Activated naive CD4-positive, alpha-beta T cell (primary cell): ENCODE measurements at places on chromosomes 7 and 10.

GRCh38 chr10:15211464-15211979 lies 43.0 kb upstream of the NMT2 start:
- DNase-seq, result no peak

- DNase-seq, result no peak
Observed at GRCh38 chr7:134727711-134728110, 51.7 kb upstream of the CALD1 start.

GRCh38 chr7:131688738-131689661 lies 132.6 kb upstream of the PODXL start:
- DNase-seq, result peak; percentile 37

DNA sequence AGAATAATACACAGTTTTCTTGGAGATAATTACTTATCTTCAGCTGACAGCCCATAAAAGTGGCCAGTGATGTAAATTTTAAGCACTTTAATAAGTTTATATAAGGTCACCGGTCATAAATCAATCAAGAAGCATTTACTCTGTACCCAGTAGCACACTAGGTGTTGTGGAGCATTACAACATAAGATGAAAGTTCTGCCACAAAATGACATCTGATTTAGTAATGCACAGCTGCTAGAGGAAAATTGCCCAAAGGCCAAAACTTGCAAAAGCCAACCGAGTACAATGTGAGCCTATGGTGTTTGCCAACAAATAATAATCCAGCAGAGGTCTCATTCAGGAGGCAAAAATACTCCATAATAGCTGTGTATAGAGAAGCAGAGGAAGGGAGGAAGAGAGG lies 63.6 kb downstream of the GPR37 start:
- no peak for DNase-seq

DNA sequence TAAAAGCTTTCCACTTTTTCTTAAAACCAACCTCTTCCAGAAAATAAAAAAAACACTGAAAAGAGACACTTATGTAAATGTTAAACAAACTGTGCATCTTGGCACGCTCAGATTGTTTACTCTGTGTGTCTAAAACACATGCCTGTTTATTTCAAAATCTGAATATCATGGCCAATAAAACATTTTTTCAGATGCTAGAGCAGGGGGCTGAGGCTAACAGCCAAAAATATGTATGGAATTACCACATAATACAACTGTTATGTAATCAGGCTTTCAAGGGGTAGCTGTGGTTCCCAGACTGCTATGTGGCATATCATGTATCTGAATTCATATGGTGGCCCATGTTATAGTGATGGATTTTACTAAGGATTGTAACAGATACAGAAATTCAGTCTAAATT lies 130.4 kb downstream of the HIBADH start:
- DNase-seq, result no peak

GRCh38 chr7:102412548-102412947 lies 16.4 kb downstream of the PRKRIP1 start:
- no peak for DNase-seq

- no peak for DNase-seq
Observed at GRCh38 chr10:34522546-34522945, 292.6 kb downstream of the PARD3 start.

GRCh38 chr7:91082852-91083495 lies 181.3 kb upstream of the FZD1 start:
- DNase-seq, result no peak

DNA sequence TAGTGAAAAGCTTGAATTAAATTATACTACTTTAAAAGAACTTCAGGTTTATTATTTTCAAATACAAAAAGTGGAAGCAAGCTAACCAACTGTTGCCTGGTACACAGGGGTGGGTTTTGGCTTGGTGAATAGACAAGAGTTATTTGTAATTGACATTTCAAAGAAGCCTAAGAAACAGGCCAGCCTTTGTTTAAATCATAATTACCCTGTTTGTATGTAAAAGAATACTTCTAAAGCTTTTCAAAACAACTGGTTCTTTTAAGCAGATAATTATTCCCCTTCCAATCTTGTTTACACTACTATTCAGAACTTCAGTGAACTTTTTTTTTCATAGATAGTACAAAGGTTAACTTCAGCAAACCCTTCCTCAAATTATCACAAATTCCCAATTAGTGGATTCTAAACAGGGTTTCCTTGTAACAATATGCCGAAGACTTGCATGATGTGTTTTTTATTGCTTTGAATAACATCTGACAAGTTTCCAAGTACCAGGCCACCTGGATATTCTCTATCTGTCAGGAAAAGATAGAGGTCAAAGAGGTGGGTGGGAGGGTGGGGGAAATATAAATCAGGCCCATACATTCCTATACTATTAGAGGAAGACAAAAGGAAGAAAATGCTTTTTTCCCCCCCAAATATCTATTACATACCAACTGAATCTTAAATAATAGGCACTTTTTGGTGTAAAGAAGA lies 20.4 kb downstream of the SSMEM1 start:
- DNase-seq, result no peak

DNA sequence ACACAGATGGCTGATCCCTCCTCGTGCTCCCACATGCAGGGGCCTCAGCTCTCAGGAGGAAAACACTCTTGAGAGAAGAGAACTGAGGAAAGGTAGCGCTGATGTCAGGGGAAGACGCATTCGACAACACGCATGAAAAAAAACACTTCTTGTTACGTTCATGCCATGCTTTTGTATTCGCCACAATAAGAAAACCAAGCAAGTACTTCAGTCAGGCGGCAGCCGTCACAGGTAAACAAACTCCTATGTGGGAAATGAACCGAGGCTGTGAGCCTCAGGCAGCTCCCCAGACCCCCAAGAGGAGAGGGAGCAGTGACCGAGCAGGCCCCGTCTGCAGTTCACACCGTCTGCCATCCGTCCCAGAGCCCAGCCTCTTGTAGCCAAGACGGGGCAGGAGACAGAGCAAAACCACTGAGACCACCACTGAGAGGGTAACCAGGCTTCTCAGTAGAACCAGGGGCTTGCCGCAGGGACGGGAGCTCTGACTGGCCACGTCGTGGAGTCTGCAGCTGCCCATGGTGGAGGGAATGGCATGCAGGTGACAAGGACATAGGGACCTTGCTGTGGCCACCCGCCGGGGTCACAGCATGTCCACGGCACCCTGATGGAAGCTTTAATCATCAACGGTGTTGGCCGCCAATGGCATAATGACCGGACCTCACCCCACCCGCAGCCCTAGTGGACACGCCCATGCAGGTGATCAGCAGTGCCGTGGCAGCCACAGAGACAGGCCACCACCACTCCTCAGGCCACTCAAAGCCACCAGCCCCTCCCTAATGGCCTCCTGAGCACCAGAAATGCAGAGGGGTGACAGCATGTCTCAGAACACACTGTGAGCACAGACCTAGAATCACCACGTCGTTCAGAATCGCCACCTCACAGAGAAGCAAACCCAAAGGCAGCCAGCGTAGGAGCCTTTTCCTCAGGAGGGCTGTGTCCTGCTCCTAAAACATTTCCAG lies 304.3 kb downstream of the PTPRN2 start:
- no peak for DNase-seq

- DNase-seq, result no peak
Observed at GRCh38 chr7:131040467-131040932, 287.2 kb upstream of the MKLN1 start.

GRCh38 chr7:82528577-82529310 lies 85.2 kb upstream of the CACNA2D1 start:
- DNase-seq, result no peak

- DNase-seq, result no peak
Observed at GRCh38 chr10:58555170-58555929, 42.7 kb downstream of the BICC1 start.

GRCh38 chr7:41190581-41190980 lies 512.3 kb downstream of the INHBA start:
- no peak for DNase-seq

DNA sequence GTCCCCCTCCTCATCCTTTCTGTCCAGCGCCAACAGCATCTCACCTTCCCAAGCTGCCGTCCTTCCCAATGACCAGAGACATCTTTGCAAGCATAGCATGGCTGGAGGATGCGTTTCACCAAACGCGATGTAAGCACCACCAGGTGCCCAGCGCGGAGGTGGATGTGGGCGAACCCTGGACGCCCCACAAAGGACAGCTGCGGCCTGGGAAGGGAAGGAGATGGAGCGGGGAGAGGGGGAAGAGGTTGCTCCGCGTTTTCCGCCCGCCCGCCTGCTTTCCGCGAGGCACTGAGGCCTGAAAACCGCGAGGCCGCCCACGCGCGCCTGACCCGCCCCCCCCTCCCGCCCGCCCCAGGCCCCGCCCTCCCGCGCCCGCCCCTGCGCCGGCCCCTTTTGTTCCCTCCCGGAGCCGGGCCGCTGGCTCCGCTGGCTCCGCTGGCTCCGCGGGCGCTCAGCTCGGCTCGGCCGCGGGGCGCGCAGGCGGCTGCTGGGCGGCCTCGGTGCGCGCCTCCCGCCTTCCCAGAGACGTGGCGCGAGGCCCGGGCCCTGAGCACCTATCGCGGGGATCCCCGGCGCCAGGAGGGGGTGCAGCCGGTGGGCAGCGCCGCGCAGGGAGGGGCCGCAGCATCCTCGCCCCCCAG lies at the start of gene CLIP2:
TSS of gene CLIP2 (plus strand) at position 390 of the 641 bp plus-strand sequence. CDS start 28,140 bp downstream, outside the sequence.
- DNase-seq, result peak; percentile 41

- no peak for DNase-seq
Observed at GRCh38 chr7:100099452-100099851, 1.7 kb downstream of the MCM7 start.

- no peak for DNase-seq
Observed at GRCh38 chr7:129452589-129453231, 18.5 kb downstream of the STRIP2 start.

- DNase-seq, result no peak
Observed at GRCh38 chr10:76432016-76433012, 1000.9 kb downstream of the LRMDA start.

DNA sequence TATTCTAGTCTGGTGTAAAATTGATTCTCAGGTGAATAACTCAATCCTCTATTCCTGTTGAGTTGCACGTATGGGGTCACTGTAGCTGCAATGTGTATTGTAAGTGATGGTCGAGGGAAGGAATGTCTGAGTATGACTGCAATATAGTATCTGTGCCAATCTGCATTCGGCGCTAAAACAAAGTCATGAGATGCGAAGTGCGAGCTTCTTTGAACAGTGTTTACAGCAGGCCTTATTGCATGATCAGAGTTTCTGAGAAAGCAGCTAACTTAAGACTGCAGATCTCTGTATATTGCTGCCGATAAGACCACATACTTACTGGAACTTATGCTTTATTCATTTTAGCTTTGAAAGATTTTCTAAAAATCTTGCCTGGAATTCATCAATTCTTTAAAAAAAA lies 341.7 kb upstream of the BMPER start:
- no peak for DNase-seq

DNA sequence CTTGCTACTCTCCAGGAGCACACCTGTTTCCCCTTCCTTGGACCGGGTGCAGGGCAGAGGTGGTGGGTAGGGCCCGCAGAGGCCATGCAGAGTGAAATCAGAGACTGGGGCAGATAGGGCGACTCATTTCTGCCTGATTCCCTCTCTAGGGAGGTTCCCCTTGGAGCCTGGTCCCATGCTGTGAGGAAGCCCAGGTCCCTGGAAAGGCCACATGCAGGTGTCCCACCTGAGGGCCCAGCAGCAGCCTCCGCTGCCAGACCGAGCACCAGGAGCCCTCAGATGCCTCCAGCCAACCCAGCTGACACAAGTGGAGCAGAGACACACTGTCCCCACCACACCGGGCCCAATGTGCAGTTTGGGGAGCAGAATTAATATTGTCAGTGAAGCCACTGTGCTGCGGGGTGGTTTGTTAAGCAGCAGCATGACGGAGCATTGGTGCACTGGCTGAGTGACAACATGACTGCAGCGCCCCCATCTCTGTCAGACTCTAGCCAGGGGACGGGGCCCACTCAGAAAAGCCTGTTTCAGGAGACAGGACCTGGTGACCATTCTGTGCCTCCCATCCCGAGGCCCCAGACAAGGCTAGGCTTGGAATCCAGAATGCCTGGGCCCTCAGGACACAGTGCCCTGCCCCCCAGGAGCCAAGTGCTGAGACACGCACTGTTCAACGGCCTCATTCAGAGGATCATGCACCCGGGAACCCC lies 30.4 kb upstream of the RET start:
- no peak for DNase-seq

DNA sequence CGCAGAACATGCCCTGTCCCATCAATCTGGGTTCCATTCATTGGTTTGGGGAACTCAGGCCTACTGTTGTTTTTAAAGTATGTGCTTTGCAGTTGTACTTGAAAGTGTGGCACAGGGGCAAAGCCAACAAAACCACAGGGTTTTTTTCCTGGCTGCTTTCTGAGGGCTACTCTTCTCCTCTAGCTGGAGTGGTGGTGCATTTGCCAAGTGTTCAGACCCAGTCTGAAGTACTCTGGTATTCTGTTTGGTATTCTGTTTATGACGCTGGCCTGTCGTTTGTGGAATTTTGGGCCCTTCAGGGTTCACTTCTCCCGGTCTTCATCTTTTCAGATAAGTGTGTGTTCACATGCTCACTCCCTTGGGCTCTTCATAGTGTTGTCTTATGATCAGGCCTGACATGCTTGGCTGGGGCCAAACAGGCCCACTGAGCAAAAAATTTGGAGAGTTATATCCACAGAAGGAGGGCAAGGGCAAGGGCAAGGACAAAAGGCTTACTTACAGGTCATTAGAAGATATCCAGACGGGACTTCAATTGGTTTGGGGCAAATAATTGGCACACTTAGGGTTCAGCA lies 26.3 kb downstream of the SLC26A4 start:
- no peak for DNase-seq

DNA sequence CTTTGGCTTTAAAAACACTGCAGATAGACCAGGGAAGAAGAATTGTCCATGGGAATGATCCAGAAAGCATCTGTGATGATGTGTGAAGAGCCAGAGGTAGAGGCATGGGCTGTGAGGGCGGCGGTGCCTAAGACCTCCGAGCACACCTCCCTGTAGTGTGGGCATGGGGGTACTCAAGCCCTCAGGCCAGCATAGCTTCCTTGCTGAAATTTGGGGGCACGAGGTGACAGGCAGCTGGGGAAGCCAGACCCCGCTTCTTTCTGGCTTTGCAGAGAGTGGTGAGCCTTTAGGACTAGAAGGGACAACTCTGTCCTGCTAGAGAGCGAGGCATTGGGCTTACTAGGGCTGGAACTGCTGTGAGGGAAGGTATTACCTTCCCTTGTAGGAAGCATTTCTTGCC lies 187.7 kb upstream of the SH2B2 start:
- DNase-seq, result no peak

GRCh38 chr7:67267914-67268313 lies 271.3 kb downstream of the TYW1 start:
- DNase-seq, result no peak

- DNase-seq, result no peak
Observed at GRCh38 chr10:4057725-4058513, 272.9 kb upstream of the KLF6 start.

- DNase-seq, result no peak
Observed at GRCh38 chr7:28029051-28029450, 151.5 kb downstream of the JAZF1 start.

DNA sequence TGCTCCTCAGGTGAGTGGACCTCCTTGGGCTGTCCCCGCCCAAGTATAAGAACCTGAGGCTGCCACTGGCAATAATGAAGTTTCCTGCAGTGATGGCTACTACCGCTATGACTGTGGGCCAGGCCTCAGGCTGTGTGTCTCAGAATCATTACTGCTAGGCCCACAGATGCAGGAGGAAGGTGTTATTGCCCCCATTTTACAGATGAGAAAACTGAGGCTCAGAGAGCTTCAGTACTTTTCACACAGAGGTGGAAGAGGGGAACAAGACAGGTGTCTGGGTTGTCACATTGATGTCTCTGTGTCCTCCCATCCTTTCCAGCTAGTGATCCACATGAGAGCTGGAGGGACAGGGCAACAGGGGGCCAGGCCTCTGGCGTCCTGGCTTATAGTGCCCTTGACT lies 155.2 kb downstream of the CDH23 start:
- no peak for DNase-seq

GRCh38 chr10:62199584-62199983 lies 69.1 kb downstream of the RTKN2 start:
- DNase-seq, result no peak

GRCh38 chr7:157087646-157088045 lies 51.1 kb upstream of the UBE3C start:
- no peak for DNase-seq
